Parietal lobe (tissue), 2 donors: ENCODE measurements at places on chromosomes 2 and 18. TPM values are rescaled to one million over a fixed set of nuclear protein-coding genes. Genes with fewer than 3 reads are reported as not detected.

CCL20 gene
- not detected for total RNA-seq

IL36RN gene
- total RNA-seq = not detected

FBXO48 gene
- total RNA-seq = 0.94 TPM

TTC21B gene
- 156 TPM for total RNA-seq

SUMO1 gene
- total RNA-seq = 110 TPM

TNFAIP6 gene
- total RNA-seq = not detected

SERPINB13 gene
- not detected for total RNA-seq

LYPD6B gene
- total RNA-seq = 13.8 TPM

AAK1 gene
- total RNA-seq = 86.4 TPM

HOXD10 gene
- not detected for total RNA-seq

CYP1B1 gene
- total RNA-seq = 1.9 TPM

SPC25 gene
- 5.9 TPM for total RNA-seq

GNLY gene
- total RNA-seq = 0.31 TPM

PRSS56 gene
- not detected for total RNA-seq

DYNAP gene
- not detected for total RNA-seq

GPR35 gene
- 2.5 TPM for total RNA-seq

GIGYF2 gene
- total RNA-seq = 172 TPM

NYAP2 gene
- total RNA-seq = 21.9 TPM

FZD7 gene
- 7.2 TPM for total RNA-seq
